ENCODE measurements at places on chromosomes 16 and 17. TPM values are rescaled to one million over a fixed set of nuclear protein-coding genes. Genes with fewer than 3 reads are reported as not detected.

- no peak for DNase-seq
These were observed 7.2 kb downstream of the CPPED1 start for GRCh38 chr16:12796498-12796897.

DNA sequence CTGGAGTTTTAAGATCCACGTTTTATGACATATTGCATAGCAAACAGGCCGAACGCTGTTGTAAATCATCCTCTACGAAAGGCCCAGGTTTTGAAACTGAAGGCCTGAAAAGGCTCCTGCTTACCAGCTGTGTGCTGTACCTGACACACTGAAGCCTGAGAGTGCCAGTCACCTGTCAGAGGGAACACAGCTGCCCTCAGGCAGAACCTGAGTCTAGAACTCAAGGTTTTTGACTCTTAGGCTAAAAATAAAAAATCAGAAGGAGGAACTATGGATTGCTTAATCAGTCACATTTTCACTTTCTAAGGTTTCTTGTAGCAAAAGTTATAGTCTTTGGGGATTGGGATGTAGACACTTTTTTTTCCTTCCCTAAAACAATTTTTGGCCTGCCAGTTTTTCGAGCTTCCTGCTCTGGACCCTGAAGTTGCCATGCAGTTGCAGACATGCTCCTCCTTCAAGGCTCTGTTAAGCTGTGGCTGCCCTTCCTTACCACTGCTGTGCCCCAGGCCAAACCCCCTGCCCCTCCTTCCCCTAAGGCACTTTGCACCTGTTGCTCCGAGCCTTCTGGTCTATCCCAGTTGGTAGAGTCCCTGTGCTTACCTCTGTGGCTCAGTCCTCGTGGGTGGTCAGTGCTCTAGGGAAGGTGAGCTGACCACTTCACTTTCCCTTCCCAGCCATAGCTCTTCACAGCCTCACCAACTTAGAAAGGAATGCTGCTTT, 56.6 kb downstream of the TENT4B start:
- DNase-seq: no peak

DNA sequence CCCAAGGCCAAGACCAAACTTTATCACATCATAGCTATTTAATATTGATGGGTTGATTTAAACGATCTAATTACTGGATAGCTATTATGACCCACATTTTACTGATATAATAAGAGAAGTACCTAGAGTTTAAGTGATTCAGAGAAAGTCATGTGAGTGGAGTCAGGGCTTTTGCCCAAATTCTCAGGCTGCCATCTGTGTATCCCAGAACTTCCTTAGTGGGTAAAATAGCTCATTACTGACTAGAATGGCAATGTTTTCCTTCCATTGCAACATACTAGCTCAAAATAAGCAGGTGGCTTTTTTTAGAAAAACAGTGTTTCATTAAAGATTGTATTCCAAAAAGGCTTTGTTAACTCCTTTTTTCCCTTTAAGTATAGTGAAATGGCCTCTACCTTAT, 113.9 kb upstream of the MAF start:
- DNase-seq: no peak

DNA sequence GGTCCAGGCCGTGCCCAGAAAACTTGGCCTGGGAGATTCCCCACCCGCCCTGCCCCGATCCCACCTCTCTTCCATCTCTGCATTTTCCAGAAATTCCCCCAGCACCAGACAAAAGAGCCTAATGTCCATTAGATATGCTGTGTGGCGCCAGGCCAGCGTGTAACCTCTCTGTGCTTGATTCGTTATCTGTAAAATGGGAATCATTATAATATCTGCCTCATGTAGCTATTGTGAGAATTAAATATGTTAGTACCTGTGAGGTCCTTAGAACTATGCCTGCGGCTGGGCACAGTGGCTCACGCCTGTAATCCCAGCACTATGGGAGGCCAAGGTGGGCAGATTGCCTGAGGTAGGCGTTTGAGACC, 33.6 kb upstream of the IL21R start:
- no peak for DNase-seq

- DNase-seq: no peak
These were observed 2.9 kb upstream of the CACNG3 start for GRCh38 chr16:24253192-24253591.

GRCh38 chr17:9120471-9120870, 99.2 kb downstream of the NTN1 start:
- no peak for DNase-seq

DNA sequence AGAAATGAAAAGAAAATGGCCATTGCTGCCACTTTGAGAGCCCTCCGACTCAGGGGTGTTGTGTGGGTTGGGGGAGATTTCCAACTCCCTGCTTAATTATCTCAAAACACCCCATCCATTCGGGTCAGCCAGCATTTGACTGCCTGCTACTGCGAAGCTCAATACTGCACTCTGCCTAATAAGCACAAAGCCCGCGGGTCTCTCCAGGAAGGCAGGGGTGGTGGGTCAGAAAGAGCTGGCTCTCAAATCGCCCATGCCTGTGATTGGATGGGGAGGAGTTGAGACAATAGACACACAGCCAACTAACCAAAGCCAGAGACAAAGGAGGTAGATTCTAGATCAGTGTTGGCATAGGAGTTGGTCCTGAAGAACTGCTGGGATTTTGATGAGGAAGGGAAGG, 2.3 kb upstream of the XAF1 start:
- no peak for DNase-seq

GRCh38 chr17:60139438-60140285, 10.1 kb upstream of the CA4 start:
- DNase-seq: peak; percentile 86

DNA sequence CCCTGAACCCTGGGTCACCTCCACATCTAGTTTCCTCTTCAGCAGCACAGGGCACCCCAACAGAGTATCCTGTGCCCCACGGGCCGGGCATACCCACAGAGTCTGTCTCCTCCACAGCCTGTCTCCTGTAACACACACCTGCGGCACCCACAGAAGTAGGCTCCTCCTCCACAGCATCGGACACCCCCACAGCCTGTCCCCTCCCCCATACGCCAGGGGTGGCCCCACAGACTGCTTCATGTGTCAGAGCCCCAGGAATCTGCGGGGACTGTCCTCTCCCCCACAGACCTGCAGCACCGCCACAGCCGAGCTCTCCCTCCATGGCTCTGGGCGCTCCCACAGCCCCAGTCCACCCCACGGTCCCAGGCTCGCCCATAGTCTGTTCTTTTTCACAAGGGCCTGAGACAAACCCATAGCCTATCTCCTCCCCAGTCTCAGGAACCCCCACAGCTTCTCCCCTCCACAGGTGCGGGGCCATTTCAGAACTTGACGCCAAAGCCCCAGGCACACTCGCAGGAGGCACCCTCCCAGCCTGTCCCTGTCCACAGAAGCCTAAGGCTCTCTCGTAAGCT, 1.4 kb downstream of the KIAA0753 start:
- DNase-seq: no peak

DNA sequence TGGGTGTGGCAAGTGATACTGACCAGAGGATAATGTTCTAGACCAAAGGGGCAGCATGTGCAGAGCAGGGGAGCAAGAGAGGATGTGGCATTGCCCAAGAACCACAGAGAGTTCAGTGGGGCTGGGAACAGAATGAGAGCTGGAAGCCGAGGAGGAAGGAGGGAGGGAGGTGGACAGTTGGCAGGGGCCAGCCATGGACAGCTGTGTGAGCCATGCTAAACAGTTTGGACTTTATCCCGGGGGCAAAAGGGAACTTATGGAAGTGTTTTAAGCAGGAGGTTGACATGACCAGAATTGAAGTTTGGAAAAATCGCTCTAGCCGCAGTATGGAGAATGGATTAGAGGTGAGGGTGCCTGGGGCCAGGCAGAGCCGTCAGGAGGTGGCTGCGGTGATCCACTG, 29.4 kb upstream of the TMEM132E start:
- DNase-seq: no peak

DNA sequence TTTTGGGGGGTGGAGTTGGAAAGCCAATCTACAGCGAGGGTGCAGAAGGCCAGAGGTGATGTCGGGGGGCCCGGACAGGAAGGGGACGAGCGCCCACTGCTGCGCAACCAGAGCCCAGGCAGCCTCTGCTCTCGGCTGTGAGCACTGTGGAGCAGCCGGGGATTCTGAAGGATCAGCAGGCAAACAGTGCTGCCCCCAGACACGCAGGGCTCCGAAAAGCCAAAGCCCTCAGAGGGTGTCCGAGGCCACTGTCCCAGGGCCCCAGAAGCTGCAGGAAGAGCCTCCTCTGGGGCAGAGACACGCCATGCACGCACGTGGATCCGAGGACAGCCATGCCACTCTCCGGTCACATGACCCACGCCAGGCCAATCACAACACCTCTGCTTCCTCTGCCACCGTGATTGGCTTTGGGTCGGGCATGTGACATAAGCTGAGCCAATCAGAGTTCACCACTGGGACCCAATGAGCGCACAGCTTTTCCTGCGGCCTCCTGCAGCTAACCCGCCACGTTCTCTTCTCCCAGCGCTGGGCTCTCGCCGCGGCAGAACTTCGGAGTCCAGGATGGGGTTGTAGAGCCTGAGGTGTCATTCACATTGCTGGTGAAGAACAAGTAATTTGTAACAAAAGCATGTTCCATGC, 40.7 kb downstream of the ACTG1 start:
- no peak for DNase-seq

CD300E gene
- 0.07 TPM for polyA plus RNA-seq

RAB11FIP4 gene
- polyA plus RNA-seq: 3.5 TPM

KRT31 gene
- polyA plus RNA-seq: not detected

TPPP3 gene
- polyA plus RNA-seq: 0.75 TPM

SEPTIN12 gene
- polyA plus RNA-seq: not detected

INCA1 gene
- 0.75 TPM for polyA plus RNA-seq

TPSB2 gene
- 0.24 TPM for polyA plus RNA-seq

SULT1A3 gene
- polyA plus RNA-seq: 12.6 TPM

TBC1D3C gene
- not detected for polyA plus RNA-seq

ATP2A3 gene
- 1.8 TPM for polyA plus RNA-seq

USP43 gene
- polyA plus RNA-seq: 0.68 TPM

HSDL1 gene
- 3.8 TPM for polyA plus RNA-seq

Data from liver (tissue), 10 donors.